ENCODE measurements at places on chromosomes 7 and 10. TPM values are rescaled to one million over a fixed set of nuclear protein-coding genes. Genes with fewer than 3 reads are reported as not detected.

GRCh38 chr7:47571331-47572093, 10.4 kb downstream of the TNS3 start:
- no peak for DNase-seq

GRCh38 chr10:11197266-11197712, 179.6 kb downstream of the CELF2 start:
- DNase-seq, result no peak

GRCh38 chr7:122300956-122301833, 3.4 kb downstream of the FEZF1 start:
- no peak for DNase-seq

- DNase-seq, result peak; percentile 45
Measured at GRCh38 chr10:113680190-113681111, 739 bp downstream of the CASP7 start.

GRCh38 chr7:144525956-144526355, 122.5 kb upstream of the NOBOX start:
- no peak for DNase-seq

- no peak for DNase-seq
Measured at GRCh38 chr7:68888971-68889385, 709.3 kb upstream of the AUTS2 start.

- no peak for DNase-seq
Measured at GRCh38 chr7:112908086-112908485, 117.9 kb upstream of the TMEM168 start.

DNA sequence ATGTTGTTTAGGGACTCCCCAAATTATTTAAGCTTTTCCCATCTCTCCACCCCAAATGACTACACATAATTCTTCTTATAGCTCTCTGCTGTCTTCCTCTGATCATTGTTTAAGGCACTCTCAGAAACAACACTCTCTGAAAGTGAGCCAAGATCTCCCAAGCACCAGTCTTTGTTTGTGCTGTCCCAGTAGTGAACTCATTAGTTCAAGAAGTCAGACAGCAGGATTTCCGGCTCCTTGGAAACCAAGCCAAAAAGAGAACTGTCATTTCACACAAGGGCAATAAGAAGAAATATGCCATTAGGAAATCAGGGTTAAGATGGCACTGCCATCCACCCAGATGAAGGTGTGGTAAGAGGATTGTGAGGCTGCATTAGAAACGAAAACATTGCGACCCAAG, 83.1 kb downstream of the FZD1 start:
- no peak for DNase-seq

DNA sequence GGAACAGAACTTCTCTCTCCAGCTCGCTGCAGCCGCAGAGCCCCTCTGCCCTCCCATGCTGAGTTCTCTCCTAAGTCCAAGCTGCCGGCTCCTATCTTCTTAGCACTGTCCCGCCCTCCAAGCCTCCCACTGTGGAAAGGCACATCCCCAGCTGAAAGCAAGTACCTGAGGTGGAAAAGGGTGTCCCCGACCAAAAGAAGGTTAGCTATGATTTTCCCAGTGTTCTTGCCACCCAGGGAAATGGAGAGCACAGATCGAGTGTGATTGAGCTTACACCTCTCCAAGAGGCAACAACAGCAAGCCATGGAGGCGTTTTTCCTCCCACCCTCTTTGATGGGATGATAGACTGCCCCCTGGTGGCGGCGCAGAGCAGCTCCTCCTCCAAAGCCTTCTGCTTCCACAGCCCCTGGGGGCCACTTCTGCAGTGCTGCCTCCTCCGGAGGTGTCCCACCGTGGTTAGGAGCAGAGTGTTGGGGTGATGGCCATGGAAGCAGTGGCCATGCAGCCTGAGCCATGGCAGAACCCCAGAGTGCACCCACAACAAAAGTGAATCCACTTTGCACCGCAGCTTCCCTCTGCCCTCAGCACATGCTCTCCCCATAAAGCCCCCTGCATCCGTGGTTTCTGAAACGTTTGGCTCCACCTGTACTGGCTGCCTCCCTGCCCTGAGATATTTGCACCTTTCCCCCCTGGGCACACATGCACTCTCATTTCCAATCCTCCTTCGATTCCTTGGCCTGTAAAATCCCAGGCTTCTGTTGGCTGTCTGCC, 143.1 kb upstream of the STK17A start:
- peak; percentile 60 for DNase-seq

DNA sequence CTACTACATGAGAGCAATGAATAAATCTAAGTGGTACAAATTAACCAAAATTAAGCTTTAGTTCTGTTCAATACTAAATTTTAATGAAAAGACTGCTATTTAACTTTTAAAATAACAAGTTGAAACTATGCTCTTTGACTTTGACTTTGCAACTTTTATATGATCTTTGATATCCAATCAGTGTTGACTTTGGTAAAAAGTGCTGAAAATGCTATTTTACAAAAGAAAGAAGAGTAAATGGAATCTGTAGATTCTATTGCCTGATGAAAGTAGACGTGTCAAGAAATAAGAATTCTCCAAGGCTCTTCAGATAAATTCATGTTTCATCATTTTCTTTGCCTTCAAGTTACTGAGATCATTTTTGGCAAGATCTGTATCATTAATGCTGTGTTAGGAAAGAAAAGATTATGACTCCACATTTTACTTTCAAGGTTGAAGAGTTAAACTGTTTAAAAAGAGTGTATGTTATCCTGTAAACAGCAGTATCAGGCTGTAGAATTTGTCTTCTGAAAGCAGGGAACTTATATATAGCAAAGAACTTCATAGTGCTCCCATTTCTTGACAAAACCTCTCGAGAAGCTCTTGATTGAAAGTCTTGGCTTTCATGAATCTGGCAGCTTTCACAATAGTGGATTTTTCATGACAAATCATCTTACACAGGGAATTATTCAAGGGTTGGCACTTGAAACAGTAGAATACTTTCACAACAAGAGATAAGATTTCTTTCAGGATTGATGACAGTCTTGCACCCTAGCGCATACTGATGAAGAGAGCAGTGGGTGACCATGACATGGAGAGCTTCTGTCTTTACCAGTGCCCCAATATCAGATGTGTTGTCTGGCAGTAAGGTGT, 72.1 kb downstream of the PTEN start:
- DNase-seq, result no peak

- no peak for DNase-seq
Measured at GRCh38 chr10:3126741-3127346, 45.7 kb downstream of the PITRM1 start.

DNA sequence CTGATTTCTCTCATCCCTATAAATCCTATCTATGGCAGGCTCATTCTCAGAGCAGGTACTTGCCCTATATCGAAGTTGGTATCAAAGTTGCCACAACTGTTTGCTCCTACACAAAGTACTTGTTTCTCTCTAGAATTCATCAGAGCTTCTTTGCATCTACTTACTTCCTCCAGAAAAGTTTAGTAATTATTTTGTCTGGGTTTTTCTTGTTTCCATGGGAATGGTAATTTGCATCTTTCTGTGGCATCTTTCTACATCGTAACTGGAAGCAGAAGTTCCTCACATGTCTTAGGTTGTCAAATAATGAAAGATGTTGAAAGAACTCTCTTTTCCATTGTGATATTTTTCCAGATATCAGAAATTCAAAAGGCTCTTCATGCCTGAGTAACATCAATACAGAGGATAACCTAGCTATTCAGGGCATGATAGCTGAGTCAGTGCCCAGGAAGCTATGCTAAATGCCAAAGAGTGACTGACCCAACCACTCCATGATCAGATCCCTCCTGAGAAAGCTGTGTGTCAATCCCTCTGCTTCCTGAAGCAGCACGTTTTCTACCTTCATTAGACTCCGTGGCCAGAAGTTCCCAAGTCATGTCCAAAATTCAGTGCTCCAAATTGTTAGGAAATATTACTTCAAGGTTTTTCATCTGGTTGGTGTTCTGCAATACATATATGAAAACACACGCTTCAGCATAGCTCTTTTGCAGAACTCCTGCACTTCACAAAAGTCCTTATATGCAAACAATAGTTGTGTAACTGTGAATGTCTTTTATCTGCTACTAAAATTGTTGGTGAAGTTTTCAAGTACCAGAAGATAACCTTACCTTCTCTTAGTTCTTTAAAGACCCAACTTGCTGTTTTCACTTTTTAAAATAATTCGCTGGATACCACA, 216.5 kb downstream of the VTI1A start:
- DNase-seq, result no peak

- DNase-seq, result no peak
Measured at GRCh38 chr7:139949629-139950028, 113.1 kb downstream of the PARP12 start.

DNA sequence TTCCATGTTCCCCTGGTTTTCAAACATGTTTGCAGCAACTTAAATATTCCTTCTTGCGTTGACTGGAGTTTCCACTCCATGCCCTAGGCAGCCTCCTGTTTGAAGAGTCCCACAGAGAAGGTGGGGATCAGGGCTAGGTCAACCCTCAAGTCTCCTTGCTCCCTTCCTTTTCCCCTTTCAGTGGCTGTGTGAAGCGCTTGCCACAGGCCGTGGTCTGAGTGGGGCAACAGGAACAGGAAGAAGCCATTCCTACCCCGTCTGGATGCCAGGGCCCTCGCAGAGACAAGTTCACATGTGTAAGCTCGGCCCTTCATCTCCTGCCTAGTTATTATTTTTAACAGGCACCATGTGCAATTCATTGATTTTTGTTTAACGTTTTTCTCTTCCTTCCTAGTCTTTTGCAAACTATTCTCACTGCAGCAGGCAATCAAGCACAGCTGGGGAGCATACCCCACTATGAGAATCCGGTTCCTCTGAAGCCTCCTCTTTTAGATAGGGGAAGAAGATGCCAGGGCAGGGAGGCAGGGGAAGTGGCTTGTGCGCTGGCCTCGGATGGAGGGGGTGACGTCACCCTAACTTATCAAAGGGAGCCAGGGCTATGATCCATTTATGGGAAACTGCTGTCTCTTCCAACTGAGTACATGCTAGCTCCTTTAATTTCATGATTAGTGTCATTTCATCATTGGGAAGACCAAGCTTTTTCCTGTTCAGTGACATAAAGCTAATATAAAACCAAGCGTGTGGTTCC, 64.2 kb downstream of the PRLHR start:
- DNase-seq, result no peak

DNA sequence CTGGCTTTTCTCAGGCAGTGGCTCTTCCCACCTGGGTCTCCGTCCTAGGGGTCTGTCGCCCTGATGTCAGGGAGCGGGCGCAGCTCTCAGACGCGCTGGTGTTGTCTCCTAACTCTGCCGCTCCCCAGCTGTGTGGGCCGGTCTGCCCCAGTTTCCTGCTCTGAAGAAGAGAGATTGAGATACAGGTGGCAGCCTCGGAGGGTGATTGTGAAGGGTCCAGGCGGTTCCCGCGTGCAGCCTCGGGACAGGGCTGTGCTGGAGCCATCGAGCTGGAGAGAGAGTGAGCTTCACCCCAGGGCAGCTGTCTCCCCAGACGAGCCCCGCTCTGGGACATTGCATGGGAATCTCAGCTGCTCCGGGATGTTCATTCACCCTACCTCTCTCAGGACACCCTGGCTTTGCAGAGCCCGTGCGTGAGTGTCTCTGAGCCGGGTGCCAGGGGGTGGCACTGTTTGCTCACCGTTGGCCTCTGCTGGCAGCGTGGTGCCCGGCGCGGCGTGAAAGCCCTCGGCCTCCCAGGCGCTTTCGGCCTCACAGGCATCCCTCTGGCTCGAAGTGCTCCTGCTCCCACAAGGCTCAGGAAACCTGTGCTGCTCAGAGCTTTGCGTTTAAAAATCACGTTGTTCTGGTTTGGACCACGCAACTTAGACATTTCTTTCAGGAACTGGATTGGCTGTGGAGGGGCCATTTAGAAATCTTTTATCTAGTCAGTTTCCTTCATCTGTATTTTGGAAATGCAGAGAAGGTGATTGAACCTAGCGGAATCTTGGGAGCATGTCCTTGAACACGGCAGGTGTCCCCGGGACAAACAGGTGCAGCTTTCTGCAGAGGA, 33.8 kb upstream of the ZFAND2A start:
- DNase-seq, result peak; percentile 70

- DNase-seq, result no peak
Measured at GRCh38 chr10:79105150-79105739, 36.5 kb downstream of the ZMIZ1 start.

- no peak for DNase-seq
Measured at GRCh38 chr7:130941322-130942210, 207.6 kb upstream of the KLF14 start.

- no peak for DNase-seq
Measured at GRCh38 chr10:14687340-14687739, 87.4 kb downstream of the FAM107B start.

DNA sequence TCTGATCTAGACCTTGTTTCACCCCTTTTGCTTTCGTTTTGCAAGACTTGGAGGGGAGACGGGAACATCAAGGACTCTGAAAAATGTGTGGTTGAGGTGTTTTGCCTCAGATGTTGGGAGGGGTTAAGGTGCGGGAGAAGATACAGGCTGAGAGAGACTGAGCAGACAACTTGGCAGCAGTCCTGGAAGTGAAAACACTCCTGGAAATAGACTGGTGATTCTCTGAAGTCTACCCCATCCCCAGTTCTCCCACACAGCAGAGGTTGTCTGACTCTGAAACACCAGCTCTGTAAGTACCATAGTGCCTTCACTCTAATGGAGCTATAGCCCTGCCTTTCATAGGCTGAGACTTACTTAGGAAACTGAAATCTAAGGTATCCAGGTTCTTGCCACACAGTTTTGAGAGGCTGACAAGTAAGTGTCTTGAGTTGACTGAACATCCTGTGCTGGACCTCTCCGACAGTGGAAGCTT, 152.5 kb downstream of the PPP1R9A start:
- DNase-seq, result no peak

The GATA3 gene
- total RNA-seq, result 112 TPM

The OR2A5 gene
- not detected for total RNA-seq

The IDI2 gene
- not detected for total RNA-seq

The CREB3L2 gene
- total RNA-seq, result 42.2 TPM

The FAM25G gene
- not detected for total RNA-seq

The RASA4B gene
- total RNA-seq, result 9.6 TPM

All from activated CD4-positive, alpha-beta memory T cell treated with anti-CD3 and anti-CD28 coated beads, Interleukin-2, amount 10 ng/mL, durations not matched to agents 7 days and 5 days (primary cell).